ENCODE measurements at places on chromosomes 12 and 14. TPM values are rescaled to one million over a fixed set of nuclear protein-coding genes. Genes with fewer than 3 reads are reported as not detected.

The SERPINA12 gene
- total RNA-seq = not detected

The SMIM41 gene
- total RNA-seq = not detected

The LHX5 gene
- total RNA-seq = not detected

The CLEC14A gene
- total RNA-seq = 540 TPM

The IFNG gene
- not detected for total RNA-seq

The SDR9C7 gene
- total RNA-seq = not detected

The CD163L1 gene
- 5.8 TPM for total RNA-seq

The TAS2R14 gene
- total RNA-seq = 1.3 TPM

The NID2 gene
- 5.5 TPM for total RNA-seq

The TSHR gene
- total RNA-seq = not detected

The PMCH gene
- 0.61 TPM for total RNA-seq

The LRRIQ1 gene
- 0.65 TPM for total RNA-seq

The TAS2R31 gene
- total RNA-seq = 5.2 TPM

Data from epithelial cell of umbilical artery (primary cell).